ENCODE measurements at places on chromosomes 7 and 10.

- DNase-seq, result no peak
These were observed 47.6 kb downstream of the ABRAXAS2 start for GRCh38 chr10:124849111-124849773.

DNA sequence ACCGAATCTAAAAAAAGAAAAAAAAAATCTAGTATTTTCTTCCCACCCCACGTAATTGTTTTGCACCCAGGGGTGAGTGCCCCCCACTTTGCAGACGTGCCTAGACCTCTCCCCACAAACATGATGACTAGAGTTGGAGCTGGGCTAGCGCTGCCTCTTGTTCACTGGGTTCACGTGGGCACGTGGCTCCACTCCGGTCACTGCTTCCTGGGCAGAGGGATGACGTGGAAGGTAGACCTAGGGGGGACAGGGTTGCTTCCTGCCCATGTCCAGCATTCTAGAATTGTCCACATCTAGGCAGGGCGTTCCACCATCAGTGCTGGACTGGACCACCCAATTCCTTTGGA lies 861 bp upstream of the LIMK1 start:
- no peak for DNase-seq

DNA sequence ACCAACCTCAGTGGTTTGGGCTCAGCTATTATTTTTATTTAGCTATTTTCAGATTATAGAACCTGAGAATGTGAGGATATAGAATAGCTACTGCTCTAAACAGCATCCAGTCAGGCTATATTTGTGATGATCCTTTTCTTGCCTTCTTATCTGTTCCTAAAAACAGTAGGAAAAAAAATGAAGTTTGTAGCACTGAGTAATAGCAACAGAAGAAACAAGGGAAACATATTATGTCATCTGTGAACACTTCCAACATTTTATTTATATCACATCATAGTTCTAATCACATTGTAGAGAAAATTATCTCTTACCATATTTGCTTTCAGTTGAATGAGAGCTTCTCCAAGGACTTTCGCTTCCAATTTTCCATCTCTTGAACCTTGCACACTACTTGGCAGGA lies 229.6 kb upstream of the PTPRZ1 start:
- no peak for DNase-seq

DNA sequence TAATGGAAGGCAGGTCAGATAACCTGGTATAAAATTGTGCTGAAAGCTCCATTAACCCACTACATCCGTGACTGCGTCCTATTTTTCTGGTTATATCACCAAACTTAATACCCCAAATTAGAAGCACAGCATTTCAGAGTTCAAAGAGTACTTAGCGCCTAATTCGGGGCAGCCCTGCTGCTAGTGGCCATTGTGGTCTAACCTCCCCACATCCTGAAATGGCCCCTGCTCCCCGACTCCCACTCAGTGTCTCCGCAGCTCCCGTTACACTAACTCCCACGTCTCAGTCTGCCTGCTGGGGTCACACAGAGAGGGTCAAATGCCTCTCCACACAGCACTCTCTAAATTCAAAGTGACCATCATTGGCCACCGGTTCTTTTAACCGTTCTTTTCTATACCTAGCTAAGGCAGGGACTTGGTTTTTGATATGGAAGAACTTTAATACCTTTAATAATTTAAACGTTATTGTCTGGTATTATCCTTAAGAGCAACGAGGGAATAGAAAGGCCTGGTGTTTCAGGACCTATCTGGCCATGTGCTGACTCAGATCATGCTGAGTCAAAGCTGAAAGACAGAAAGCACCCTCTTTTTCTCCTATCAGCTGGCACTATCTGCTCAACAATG lies 117.1 kb downstream of the KMT2E start:
- peak; percentile 22 for DNase-seq

- DNase-seq, result no peak
These were observed 3.0 kb downstream of the ANXA7 start for GRCh38 chr10:73410897-73411296.

DNA sequence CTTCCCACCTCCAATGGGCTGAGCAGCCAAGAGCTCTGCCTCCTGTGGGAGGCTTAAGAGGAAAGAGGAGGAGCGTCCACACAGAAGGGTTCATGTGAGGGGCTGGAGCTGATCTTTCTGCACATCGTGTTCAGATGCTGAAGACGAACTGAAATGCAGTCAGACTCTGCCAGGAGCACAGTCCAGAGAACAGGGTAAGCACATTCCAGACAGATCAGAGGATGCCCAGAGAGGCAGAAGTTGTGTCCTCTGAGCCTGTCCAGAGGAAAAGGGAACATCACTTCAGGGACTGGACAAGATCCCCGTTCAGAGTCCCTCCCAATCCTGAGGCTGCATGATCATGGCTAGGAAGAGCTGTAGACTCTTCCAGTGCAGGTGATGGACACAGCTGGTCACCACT lies 72.9 kb downstream of the ITIH5 start:
- DNase-seq, result no peak
